ENCODE measurements at places on chromosomes 12 and 14.

- DNase-seq: no peak
Measured at GRCh38 chr12:127607146-127607725, 659.7 kb upstream of the TMEM132C start.

DNA sequence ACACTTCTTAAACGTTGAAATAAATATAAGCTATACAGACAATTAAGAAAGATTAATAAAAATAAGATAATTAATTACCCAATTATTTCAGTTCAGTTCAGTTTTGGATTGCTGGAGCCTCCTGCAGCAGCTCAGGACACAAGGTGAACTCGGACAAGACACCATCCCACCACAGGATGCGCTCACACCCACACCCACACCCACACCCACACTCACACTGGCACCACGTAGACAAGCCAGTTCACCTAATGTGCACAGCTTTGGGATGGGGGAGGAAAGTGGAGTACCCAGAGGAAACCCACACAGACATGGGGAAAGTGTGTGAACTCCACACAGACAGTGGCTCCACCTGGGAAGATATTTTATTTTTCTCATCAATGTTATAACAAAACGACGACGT, 32.1 kb downstream of the EMP1 start:
- DNase-seq: no peak

DNA sequence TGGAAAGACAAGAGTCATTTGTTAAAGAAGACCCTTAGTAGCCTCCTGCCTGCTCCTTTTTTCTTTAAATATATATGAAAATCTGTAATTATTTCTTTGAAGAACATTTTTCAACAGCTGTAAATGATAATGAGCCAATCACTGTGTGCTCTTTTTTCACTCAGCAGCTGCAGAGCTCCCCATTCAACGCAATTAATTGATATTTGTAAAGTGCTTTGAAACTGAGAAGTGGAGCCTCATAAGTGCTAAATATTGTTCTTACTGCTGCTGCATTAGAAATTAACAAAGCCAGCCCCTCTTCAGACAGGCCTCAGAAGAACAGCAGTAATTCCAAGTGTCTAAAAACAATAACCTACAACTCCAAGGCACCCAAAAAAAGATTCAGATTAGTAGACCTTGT, 224.3 kb downstream of the GXYLT1 start:
- DNase-seq: no peak

DNA sequence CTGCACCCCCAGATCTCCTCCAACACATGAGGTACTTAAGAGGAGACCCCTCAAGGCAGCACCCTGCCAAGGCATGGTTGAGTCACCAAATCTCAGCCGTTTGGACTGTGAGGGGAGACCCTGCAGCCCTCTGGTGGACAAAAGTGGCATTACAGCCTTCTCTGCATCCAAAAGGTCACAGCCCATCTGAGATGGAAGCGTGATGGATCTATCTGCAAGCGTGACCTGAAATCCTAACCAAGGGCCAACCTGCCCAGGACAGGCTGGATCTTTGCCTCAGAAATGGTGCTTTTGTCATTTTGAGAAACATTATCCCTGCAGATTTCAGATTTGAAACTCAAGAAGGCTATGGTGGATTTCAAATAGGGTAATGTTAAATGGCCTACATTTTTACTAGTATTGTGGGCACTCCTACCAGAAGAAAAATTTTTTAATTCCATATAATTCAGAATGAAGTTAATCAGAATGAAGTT, 23.7 kb upstream of the DHRS4 start:
- DNase-seq: peak; percentile 49

- DNase-seq: peak; percentile 19
Measured at GRCh38 chr14:57889245-57889644, 23.4 kb upstream of the SLC35F4 start.

DNA sequence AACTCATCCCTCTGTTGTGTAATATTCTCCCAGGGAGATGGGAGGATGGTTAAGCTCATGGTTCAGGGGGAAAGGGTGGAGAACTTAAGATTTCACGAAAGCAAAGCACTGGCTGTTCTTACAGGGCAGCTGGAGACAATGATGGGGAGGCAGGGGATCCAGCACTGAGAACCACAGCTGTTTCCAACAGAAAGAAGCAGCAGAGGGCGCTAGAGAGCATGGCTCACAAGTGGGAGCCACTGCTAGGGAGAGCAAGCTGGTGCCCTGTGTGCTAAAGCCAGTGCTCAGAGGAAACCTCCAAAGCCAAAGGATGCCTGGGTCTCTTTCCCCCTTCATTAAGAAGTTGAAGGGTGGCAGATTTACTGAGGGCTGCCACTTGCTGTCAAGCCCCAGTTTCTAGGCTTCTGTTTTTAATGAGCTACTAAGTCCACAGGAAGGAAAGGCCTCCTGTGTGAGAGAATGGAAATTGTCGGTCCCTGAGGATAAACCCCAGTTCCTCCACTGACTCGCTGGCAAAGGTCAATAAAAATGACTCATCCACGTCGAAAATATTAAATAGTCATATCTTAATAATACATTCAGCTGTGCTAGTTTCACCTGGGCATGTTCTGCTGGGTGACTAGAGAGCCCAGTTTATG, 199.7 kb downstream of the ANO2 start:
- DNase-seq: peak; percentile 73

DNA sequence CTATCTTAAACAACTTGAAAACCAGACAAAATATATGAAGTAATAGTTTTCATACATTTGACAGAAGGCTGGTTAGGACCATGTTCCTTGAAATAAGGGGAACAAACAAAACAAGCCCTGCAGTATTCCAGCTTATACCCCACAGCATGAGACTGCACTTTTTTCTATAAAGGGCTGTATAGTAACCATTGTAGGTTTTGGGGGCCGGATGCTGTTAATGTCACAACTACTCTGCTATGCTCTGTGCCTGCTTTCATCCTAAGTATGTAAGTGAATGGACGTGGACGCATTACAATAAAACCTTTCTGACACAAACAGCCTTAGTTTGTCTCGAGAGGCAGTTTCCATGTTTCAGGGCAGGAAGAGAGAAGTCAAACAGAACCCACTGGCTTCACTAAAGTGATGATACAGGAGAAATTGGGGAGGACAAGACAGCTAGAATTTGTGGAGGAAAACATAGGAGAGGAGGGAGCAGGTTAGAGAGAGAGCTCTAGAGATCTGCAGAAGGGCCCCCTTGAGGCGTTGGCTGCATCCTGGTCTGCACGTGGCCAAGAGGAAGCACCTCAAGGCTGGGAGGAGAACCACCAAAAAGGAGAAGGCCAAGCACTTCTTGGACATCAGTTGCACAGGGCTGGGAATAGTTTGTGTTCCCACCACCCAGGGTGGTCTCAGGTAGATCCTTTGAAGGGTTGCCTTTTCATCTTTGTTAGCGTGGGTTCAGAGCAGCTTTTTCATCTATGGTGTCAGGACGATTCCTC, 63.7 kb downstream of the TRAF3 start:
- no peak for DNase-seq

DNA sequence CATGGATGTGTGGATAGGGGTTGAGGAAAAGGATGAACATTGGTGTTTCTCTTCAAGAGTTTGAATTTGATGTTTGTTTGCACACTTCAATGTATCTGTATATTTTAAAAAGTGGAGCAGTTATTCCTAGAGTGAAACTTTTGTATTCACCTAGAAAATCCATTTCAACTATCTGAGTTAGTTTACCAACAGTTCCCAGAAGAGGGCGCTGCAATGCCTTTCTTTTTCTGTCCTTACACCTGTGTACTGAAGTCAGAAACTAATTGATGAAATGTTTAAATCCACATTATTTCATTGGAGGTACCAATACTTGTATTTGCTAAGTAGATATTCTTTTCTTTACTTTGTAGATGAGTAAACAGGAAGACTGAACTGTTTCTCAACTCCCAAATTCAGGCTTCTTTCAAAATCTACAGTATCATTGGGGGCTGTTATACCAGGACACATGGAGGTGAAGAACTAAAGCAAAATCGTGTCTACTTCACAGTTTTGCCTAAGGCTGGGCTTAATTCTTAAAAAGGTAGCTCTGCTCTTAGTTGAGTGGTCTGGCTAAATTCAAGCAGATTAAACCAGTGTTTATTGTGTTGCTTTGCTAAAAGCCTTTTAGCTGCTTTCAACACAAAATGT, 26.6 kb upstream of the KLRB1 start:
- peak; percentile 35 for DNase-seq

- DNase-seq: no peak
Measured at GRCh38 chr12:91091916-91092715, 19.2 kb downstream of the LUM start.

DNA sequence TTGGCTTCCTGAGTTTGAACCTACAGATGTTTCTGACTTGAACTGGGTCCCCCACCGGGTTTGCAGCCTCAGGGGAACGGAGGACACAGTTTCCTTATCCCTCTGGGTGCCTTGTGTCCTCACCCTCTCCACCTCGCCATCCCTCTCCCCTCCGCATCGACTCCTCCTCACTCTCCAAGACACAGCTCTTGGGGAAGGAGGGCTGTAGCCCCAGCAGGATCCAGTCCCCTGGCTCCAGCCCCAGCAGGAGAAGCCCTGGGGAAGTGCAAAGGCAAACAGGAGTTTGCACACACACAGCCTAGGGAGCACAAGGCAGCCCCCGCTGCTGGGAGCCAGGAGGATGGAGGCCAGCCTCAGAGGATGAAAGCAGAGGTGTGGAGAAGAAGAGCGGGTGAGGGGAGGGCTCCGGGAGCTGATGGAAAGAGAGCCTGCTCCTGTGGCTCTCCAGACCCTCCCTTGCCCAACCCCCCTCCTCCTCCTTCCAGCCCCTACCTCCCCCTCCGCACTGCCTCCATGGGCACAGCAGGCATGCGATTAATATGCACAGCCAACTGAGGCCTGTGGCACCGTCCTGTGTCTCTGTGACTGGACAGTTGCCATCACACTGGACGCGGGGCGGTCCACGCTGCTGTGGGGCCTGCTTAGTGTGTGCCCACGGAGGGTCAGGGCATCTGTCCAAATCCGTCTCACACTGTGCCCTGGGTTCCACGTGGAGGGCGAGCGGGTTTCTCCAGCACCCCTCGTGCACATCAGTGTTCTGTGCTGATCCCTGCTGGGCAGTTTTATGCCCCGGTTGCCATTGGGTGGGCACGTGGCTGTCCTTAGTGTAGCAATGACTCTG, 193.7 kb upstream of the DIO3 start:
- no peak for DNase-seq

- DNase-seq: peak; percentile 32
Measured at GRCh38 chr14:69535230-69535848, 39.3 kb downstream of the CCDC177 start.

- peak; percentile 81 for DNase-seq
Measured at GRCh38 chr12:92136965-92137721, 8.5 kb downstream of the BTG1 start.
